ENCODE measurements at places on chromosomes 6 and 20. TPM values are rescaled to one million over a fixed set of nuclear protein-coding genes. Genes with fewer than 3 reads are reported as not detected.

The LY6G6F gene
- total RNA-seq, result not detected

The ARFGEF3 gene
- total RNA-seq, result 9.6 TPM

The MBOAT1 gene
- total RNA-seq, result 30.3 TPM

The CITED2 gene
- total RNA-seq, result 32.4 TPM

The PXT1 gene
- total RNA-seq, result not detected

The CPXM1 gene
- 46.9 TPM for total RNA-seq

The SPATS1 gene
- not detected for total RNA-seq

The GPSM3 gene
- total RNA-seq, result 2.2 TPM

The MYL9 gene
- 42.6 TPM for total RNA-seq

The MYMX gene
- not detected for total RNA-seq

The POPDC3 gene
- 2.5 TPM for total RNA-seq

GRCh38 chr20:8946036-8946940 lies 122.6 kb upstream of the PLCB4 start:
- DNase-seq, result no peak

GRCh38 chr20:25204550-25205276 lies 9.2 kb downstream of the ENTPD6 start:
- DNase-seq, result no peak

GRCh38 chr20:45465491-45466266 lies 3.9 kb upstream of the WFDC2 start:
- no peak for DNase-seq

DNA sequence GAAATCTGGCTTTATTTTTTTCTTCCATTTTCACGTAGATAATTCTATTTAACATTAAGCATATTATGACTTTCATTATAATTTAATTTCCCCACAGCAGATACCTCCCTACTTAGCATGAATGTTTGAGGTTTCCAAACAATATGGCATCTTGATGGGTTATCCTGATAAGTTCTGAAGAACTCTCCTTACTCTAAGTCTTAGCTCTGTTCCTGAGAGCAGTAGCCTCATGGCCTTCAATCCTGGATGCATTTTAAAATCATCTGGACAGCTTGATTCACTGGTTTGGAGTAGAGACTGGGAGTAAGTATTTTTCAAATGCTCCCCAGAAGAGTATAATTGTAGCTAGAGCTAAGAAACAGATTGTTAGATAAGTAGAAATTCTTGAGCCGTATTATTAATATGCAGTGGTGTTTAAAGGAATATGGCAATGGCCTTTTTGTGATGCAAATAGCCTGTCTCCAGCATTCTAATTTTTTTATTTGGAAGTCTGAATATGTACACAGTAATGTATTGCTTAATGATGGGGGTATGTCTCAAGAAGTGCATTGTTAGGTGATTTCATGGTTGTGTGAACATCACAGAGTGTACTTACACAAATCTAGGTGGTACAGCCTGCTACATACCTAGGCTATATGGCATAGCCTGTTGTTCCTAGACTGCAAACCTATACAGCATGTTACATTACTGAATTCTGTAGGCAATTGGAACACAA lies 110.5 kb upstream of the EEF1E1 start:
- DNase-seq, result no peak

GRCh38 chr20:6783752-6784151 lies 16.3 kb downstream of the BMP2 start:
- DNase-seq, result no peak

GRCh38 chr6:16985513-16986284 lies 116.2 kb upstream of the STMND1 start:
- no peak for DNase-seq

DNA sequence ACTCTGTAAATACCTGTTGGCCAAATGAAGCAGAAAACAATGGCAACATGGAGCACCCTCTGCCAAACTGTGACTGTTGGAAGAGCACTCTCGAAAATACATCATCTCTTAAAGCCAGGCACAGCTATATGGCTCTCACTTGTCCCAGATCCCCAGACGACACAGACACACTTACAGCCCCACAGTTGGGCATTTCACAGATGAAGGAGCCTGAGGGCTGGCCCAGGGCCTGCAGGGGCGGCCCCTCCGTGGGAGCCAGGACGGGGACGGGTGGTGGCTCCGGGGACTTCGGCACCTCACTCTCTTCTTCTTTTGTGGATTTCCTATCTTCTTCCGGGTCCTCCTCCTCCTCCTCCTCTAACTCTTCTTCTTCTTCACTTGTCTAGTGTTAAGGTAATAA lies 18.4 kb upstream of the MRPS10 start:
- no peak for DNase-seq

DNA sequence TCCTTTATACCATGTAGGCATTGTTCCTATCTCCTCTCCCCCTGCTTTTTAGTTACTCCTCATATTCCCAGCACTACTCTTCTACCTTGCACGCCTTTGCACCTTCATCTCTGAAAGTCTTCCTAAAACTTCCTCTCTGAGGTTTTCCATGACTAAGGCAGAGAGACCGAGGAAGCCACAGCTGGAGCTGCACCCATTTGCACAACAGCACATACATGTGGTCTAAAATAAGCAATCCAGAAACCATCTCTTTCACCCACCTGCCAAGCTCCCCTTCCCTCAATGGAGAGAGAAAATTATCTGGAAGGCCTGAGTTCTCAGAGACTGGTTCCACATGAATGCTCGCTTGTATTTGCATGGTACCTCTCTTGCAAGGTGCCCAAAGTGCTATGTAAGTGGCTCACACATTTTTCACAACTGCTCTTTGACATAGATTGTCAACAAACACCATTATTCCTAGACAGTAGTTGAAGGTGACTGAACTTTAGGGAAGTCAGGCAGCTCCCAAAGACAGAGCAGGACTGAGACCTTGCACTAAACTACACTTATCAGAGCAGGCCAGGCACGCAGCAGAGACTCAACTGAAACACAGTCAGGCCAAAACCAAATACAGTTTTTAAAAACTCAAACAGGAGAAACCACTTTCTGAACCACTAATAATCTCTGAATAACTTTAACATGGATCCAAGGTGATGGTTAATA lies 313.2 kb downstream of the TFAP2A start:
- DNase-seq, result no peak

- DNase-seq, result no peak
Observed at GRCh38 chr20:60884277-60884676, 367.8 kb upstream of the CDH4 start.

GRCh38 chr6:149717588-149718458 lies at the start of gene LATS1:
LATS1 (minus strand) TSS chr6:149718101; CDS start chr6:149702126, 15,975 bp downstream.
- DNase-seq, result peak; percentile 71

GRCh38 chr6:56491606-56492328 lies 150.9 kb downstream of the DST start:
- no peak for DNase-seq

GRCh38 chr6:109103942-109104341 lies 8.6 kb downstream of the CEP57L1 start:
- no peak for DNase-seq

GRCh38 chr6:2505624-2506023 lies 245.1 kb downstream of the MYLK4 start:
- DNase-seq, result no peak

DNA sequence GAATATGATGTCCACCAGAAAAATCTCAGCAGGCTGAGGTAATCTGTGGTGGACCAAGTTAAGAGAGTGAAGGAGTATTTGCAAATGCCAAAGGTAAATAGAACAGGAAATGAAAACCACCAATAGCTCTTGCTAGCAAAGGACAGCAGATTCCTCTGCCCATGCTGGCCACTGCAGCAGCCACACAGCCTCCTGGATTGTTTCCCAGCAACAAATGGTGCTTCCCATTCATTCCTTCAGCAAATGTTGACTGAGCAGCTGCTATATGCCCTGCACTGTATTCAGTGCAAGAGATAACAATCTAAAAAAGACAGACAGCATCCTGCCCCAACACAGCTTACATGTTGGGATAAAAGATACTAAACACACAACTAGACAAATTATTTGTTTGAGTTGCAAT lies 11.0 kb downstream of the ROS1 start:
- no peak for DNase-seq

DNA sequence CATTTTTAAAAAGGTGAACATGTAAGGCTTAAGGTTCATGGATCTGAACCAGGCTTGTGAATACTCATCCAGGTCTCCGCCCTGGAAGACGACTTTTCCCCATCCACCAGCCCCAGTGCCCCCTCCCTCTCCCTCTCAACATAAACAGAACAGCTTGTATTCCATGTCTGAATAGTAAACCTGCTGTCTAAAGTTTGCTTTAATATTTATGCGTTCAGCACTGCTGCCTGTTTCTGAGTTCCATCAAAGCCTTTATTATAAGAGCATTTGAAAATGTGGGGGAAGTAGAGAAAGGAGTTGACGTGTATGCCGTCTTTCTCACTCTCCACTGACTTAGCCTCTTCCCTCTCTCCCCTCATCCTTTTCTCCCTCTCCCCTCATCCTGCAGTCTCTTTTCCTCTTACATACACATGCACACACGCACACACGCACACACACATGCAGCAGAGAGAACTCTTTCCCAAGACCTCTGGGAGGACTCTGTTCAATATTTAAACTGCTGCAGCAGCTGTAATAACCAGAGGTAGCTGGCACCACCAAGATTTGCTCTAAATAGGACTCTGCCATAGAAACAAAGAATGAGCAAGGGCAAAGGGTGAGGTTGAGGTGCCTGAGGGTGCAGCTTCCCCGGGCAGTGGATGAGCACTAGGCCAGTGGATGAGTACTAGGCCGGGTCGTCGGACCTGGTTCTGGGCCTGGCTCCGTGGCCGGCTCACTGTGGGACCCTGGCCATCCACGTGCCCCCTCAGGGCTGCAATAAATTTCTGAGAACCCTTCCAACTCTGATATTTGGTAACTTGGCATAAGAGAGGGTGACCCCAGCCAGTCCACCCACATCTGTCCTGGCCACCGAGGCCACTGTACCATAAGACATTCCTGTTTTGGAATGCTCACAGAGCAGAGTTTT lies 35.4 kb upstream of the VSTM2L start:
- DNase-seq, result no peak

GRCh38 chr20:4074877-4075455 lies 59.6 kb upstream of the RNF24 start:
- DNase-seq, result no peak

DNA sequence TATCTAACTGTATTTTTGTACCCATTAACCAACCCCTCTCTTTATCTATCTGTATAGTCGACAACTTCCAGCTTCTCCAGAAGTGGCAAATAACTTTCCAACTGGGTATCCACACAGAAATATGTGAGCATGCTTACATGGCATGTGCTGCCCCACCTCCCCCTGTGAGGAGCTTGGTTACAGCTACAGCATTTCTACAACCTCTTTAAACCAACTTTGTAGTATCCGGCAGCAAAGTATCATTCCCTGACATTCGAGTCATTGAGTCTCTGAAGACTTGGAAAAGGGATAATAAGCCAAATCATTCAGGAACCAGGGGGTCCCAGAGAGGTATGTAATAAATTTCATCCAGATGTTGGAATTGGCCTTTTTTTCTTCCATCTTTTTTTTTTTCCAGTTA lies 48.2 kb upstream of the ASIP start:
- DNase-seq, result no peak

- no peak for DNase-seq
Observed at GRCh38 chr20:23375827-23376226, 13.8 kb downstream of the GZF1 start.

GRCh38 chr6:40671001-40671693 lies 84.0 kb upstream of the LRFN2 start:
- DNase-seq, result no peak

- DNase-seq, result no peak
Observed at GRCh38 chr6:68911334-68911733, 276.3 kb downstream of the ADGRB3 start.

- no peak for DNase-seq
Observed at GRCh38 chr6:120248451-120248850, 898.9 kb upstream of the MAN1A1 start.

GRCh38 chr20:51190783-51191180 lies 167.9 kb upstream of the KCNG1 start:
- DNase-seq, result no peak

GRCh38 chr6:31581434-31582229 lies 592 bp downstream of the LTB start:
- no peak for DNase-seq

DNA sequence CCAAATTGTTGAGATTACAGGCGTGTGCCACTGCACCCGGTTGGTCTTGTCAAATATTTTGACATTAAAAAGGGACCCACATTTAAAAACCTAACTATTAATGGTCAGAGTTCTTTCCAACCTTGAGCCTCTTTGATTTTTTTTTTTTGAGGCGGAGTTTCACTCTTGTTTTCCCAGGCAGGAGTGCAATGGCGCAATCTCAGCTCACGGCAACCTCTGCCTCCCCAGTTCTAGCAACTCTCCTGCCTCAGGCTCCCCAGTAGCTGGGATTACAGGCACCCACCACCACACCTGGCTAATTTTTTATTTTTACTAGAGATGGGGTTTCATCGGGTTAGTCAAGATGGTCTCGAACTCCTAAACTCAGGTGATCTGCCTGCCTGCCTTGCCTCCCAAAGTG lies 31.3 kb downstream of the CTNNBL1 start:
- no peak for DNase-seq

DNA sequence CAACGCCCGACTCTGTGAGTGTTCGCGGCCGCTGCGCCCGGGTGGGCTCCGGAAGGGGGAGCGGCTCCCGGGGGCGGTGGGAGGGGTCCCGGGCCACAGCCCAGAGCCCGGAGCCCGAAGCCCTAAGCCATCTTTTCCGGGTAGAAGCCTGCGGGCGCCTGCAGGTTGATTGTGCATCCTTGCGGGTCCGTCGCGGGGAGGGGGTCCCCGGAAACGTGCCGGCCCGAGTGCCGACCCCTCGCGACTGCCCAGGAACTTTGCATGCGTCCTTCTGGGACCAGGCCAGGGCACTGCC lies 413 bp downstream of the PTPRA start:
- no peak for DNase-seq

DNA sequence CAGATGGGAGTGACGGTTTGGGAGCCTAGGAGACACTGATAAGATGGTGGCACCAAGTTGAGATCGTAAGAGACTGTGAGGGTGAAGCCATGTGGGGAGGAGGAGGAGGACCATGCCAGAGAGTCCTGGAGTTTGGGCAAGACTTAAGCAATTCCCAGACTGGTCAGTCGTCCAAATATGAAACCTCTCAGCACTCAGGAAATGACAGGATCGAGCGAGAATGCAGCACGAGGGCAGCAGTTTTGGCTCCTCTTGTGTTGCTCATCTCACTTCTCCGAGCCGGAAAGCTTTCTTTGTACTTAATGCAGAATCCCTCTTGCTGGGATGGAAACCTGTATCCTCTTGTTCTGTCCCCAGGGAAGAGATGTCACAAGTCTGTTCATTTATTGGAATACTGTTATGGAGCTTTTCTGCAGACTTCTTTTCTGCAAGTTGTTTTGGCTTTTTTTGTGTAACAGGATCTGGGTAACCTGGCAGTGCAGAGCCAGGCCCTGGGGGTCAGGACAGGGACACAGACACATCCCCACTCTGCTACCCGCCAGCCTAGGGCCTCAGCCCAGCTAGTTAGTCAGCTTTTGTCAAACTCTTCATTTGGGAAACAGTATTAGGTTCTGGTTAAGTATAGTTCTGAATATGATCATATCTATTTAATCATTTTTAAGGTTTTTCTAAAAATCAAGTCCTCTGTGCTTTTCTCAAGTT lies 34.3 kb downstream of the FNDC1 start:
- DNase-seq, result no peak

- DNase-seq, result no peak
Observed at GRCh38 chr20:35947489-35947888, 6.8 kb downstream of the SCAND1 start.
